Cortex of kidney (tissue), 1 donor: ENCODE measurements at places on chromosomes 5 and 9.

GRCh38 chr5:89071101-89071940 lies 188.3 kb upstream of the MEF2C start:
- DNase-seq, result no peak

DNA sequence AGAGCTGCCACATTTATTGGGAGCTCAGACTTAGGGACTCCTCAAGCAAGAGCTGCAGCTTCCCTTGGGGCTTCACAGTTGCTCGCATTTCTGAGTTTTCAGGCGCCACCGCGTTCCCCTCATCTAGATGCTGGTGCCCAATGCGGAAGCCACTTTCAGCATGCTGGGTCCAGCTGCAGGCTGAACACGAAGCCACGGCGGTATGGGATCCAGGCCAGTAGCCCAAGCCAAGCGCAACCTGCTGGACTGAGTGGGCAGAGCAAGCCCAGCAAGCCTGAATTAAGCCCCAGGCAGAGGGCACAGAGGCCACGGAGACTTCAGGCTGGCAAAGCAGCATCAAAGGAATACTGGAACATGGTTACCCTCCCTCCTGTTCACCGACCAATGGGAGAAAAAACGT lies 391.5 kb downstream of the HTR1A start:
- no peak for DNase-seq

DNA sequence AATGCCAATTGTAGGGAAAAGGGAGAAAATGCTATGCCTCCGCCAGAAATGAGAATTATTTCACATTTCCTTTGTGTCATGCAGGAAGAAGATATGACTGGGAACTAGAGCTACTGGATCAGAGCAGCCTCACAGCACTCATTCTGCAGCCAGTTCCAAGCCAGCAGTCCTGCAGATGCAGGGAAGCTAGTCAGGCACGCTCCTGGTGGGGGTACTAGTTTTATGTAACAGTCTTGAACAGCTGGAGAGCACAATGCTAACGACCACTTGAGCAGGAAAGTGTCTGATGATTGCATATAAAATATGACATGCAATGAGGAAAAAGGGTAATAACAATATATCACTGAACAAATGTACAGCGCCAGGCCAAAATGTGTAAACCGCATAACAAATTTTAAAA lies 21.7 kb downstream of the CDH10 start:
- no peak for DNase-seq

DNA sequence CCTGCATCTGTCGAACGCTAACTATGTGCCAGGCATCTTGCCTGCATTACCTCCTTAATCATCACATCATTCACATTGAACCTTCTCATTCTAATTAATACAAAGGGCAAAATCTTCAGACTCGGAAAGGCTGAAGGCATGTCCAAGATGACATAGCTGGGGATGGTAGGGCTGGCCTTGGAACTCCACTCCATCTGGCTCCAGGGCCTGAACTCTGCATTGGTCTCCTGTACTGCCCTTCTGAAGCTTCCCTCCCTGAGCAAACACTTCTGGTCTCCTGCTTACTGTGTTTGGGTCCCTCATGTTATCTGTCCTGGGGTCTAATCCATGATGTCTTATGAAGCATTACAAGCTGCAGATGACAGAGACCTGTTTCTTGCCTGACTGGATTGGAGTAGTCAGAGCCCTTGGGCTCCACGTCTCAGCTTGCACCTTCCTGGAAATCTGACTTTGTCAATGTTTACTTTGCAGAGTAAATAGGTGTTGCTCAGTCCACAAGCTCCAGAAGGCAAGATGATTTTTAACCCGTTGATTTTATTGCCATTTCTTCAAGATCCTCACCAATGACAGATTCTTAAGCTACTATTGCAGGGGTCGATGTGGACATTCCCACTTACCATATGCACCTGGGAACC lies 106.1 kb downstream of the GALNT10 start:
- no peak for DNase-seq

DNA sequence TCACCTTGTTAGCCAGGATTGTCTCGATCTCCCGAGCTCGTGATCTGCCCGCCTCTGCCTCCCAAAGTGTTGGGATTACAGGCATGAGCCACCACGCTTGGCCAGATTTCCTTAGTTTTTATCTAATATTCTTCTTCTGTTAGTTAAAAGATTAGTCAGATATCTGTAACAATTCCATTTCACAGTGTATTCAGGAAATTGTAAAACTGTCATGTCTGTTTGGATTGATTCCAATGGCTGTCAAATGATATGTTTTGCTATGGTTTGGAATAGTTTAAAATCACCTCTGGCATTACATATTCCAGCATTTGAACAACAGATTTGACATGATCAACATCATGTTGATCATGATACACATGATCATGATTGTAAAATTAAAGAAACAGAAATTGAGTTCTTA lies 193.6 kb upstream of the DAB2 start:
- DNase-seq, result no peak
